ENCODE measurements at places on chromosomes 7 and 10. TPM values are rescaled to one million over a fixed set of nuclear protein-coding genes. Genes with fewer than 3 reads are reported as not detected.

Gene FAM25A
- polyA plus RNA-seq: not detected

Gene WDFY4
- 44.0 TPM for polyA plus RNA-seq

DNA sequence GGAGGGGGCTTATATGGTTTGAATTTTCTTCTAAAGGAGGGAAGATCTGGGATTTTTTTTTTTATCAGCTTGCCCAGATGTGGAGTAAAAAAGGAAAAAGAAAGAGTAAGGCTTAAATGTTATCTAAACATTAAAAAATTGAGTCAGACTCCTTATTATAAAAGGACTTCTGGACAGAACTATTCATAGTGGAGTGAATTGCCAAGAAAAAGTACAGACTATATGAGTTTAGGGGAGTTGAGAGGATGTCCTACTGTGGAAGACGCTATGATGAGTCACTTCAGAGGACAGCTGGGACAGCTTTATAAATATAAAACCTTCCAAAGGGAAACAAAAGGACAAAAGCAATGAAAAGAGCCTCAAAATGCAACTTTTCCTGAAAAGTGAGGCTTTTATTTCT lies 73.0 kb downstream of the TFPI2 start:
- no peaks in the 10 kb centered on the region for H3K27me3 ChIP-seq
- no peaks in the 10 kb centered on the region for H3K36me3 ChIP-seq
- no peak overlapping the region for H3K27ac ChIP-seq
- no peak for DNase-seq
- H3K4me3 ChIP-seq: no peak overlapping the region

GRCh38 chr7:45482451-45482850 lies 91.7 kb upstream of the ADCY1 start:
- no peak for DNase-seq
- H3K4me3 ChIP-seq: no peak overlapping the region
- no peak overlapping the region for H3K27ac ChIP-seq
- no peaks in the 10 kb centered on the region for H3K36me3 ChIP-seq
- H3K27me3 ChIP-seq: no peaks in the 10 kb centered on the region
- no peaks in the 10 kb centered on the region for H3K4me1 ChIP-seq

- H3K27me3 ChIP-seq: no peaks in the 10 kb centered on the region
- no peak for DNase-seq
- no peaks in the 10 kb centered on the region for H3K36me3 ChIP-seq
- no peak overlapping the region for H3K27ac ChIP-seq
Measured at GRCh38 chr7:2920956-2921652, 77.0 kb upstream of the GNA12 start.

DNA sequence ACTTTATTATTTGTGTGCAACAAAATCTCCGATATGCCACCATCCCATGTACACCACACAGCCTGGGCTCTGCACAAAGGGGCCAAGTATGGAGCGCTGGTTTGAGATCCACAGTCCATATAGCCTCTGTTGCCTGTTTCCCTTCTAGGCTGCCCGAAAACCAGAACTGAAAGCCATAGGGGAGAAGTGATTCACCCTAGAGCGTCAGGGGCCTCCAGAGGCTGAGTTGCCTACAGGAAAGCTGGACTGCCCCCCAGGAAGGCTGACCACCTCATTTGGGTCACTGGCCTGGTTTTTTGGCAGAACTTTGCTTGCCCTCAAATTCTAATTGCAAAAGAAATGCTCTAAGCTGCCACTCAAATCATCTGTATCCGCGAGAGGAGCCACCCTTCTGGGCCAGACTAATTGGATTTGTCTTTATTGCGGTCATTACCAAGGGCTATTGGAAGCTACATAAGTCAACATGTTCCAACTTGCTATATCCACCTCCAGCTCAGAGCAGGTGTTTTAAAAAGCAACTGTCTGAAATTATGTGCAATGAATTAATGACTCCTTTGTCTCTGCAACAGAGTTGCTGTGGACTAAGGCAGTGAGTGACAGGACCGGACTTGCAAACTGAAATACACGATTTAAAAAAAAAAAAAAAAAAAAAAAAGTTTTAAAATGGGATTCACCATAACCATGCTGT lies 28.3 kb upstream of the FRMD4A start:
- no peaks in the 10 kb centered on the region for H3K4me1 ChIP-seq
- H3K4me3 ChIP-seq: no peak overlapping the region

Data from CD14-positive monocyte (primary cell).